Activated CD4-positive, alpha-beta T cell treated with anti-CD3 and anti-CD28 coated beads, Interleukin-2, amount 50 U/mL, for 4 hours (primary cell): ENCODE measurements at places on chromosomes 6 and 20.
A peak's percentile ranks its signal among the peaks of the same experiment; 100 is the strongest.

- DNase-seq, result no peak
Measured at GRCh38 chr6:44489910-44490604, 102.6 kb downstream of the CDC5L start.

DNA sequence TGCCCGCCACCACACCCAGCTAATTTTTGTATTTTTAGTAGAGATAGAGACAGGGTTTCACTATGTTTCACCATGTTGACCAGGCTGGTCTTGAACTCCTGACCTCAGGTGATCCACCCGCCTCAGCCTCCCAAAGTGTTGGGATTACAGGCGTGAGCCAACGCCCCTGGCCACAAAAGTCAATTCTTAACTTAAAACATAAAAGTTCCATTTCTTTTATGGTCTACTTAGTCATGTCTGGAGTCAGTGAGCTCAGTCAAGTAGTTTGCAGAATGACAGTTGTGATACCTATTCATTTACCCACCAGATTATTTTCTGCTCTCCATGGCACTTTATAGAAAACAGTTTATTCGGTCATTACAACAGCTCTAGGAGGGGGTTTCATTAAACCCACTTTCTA lies 103.1 kb upstream of the ESR1 start:
- DNase-seq, result no peak

DNA sequence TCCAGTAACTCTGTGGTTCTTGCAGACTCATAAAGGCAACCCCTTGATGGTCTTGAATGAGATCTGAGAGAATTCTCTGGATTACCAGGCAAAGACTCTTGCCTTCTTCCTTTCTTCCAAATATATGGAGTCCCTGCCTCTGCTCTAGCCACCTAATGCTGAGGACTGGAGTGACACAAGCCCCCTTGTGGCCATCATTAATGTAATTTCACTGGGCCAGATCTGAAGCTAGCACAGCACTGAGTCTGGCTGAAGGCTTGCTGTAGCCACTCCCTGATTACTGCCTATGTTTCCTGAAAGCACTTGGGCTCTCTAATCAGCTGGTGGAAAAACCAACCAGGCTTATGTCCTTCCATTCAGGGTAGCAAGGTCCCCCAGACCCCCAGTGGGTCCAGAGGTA lies 559.3 kb upstream of the IRAK1BP1 start:
- DNase-seq, result no peak

DNA sequence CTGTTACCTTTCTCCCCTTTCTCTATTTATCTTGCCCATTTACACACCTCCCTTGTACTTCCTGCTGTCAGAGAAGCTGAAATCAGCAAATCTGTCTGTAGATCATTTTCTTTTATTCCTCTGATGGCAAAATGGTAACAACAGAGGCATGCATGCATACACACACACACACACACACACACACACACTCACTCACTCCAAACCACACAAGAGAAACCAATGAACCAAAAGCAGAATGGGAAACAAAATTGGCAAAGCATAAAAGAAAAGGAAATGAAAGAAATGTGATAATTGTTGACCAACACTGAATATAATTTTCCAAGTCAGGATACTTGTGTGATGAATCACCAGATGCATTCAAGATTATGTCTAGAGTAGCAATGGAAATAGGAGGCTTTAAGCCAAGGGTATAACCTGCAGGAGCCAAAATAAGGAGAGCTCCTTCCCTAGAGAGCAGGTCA lies 172.4 kb downstream of the PLCB4 start:
- no peak for DNase-seq

- no peak for DNase-seq
Measured at GRCh38 chr20:3663858-3664257, 659 bp upstream of the GFRA4 start.

GRCh38 chr6:161486361-161487216 lies 212.7 kb upstream of the AGPAT4 start:
- no peak for DNase-seq

GRCh38 chr6:14856177-14856576 lies 389.7 kb upstream of the JARID2 start:
- DNase-seq, result no peak

DNA sequence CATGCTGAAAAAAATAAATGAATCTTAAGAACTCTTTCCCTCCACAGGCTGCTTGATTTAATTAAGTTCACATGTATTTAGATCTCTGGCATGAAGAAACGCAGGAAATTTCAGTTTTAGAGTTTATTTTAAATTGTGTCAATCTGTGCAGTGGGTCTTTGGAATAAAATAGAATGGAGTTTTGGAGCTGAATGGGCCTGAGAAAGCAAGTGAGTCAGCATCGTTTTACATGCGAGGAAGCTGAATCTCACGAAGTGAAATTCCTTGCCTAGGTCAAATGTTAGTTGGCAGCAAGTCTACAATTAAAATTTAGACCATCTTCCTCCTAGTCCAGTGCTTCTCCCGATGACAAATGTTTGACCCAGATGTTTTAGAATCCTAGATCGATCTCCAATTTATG lies 22.4 kb downstream of the MAP7 start:
- DNase-seq, result no peak

GRCh38 chr6:1386038-1386709 lies 3.2 kb upstream of the FOXF2 start:
- DNase-seq, result no peak

GRCh38 chr6:168305096-168305749 lies 14.4 kb downstream of the DACT2 start:
- DNase-seq, result no peak

DNA sequence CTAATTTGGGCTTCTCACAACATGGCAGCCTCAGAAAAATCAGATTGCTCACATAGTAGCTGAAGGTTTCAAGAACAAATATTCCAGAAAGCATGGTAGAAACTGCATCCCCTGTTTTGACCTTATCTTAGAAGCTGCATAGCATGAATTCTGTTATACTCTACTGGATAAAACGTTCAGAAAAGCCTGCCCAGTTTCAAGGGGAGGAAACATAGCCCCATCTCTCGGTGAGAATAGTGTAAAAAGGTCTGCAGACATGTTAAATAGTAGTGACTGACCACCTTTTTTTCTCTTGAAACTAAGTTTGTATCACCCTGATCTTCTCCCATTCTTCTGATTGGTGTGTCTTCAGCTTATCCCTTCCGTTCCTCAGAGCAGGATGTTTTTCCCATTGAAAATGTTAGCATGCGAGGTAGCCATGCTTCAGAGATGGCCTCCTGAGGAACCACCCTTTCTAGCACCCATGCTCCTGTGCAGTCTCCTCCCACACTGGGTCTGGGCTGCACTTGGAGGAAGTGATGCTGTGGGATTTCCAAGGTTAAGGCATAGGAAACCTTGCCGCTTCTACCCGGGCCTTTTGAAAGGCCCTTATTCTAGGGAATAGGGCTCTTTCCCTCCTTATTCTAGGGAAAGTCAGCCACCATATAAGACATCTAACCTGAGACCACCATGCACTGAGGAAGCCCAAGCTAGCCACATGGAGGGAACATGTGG lies 50.1 kb downstream of the MARCKS start:
- no peak for DNase-seq

DNA sequence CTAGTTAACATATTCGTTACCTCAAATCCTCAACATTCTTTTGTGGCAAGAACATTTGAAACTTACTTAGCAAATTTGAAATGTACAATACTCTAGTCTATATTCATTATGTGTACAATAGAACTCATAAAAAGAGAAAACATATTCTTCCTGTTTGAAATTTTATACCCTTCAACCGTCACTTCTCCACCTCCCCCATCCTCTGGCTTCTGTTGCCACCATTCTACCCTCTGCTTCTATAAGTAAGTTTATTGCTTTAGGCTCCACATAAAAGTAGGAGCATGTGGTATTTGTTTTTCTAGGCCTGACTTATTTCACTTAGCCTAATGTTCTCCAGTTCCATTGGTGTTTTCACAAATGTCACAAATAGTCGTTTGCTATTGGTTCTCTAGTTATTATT lies 205.3 kb downstream of the TENT5A start:
- no peak for DNase-seq

GRCh38 chr20:38454556-38455473 lies 17.8 kb upstream of the RALGAPB start:
- DNase-seq, result no peak

DNA sequence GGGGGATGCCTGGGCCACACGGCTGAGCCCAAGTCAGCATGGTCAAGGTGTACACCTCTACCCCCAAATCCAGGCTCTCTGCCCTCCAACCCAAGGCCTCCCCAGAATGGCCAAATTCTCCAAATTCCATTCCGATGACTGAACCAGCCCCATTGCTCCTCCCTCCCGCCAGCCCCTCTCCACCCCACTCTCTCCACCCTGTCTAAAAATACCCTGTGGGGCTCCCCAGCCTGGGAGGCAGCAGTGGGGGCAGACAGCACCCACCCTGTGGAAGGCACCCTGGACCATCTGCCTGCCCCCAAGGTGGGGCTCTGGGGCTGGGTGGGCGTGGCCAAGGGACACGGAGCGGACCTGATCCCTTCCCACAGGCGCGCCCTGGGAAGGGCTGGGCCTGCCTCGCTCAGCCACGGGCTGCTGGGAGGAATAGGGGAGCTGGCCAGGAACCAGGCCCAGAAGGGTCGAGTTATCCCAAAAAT lies 11.4 kb downstream of the TEAD3 start:
- DNase-seq, result no peak

DNA sequence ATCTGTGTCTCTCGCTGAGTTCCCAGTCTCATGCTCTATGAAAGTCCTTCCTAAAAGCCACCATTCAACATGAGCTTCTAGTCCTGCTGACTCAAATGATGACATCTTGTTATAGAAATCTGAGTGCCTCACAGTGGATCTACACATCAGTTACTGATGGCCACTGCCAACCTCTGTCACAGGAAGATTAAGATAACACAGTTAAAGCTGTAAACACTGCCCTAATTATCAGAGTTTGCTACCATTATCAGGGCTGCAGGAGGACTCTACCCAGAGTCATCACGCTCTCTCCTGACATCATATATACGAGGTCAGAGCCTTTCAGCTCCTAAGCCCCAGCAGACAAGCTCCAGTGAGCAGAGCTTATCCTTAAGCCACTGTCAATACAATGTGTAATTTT lies 63.2 kb downstream of the HIVEP2 start:
- no peak for DNase-seq

- DNase-seq, result no peak
Measured at GRCh38 chr6:119347466-119348095, 2.0 kb downstream of the MAN1A1 start.

DNA sequence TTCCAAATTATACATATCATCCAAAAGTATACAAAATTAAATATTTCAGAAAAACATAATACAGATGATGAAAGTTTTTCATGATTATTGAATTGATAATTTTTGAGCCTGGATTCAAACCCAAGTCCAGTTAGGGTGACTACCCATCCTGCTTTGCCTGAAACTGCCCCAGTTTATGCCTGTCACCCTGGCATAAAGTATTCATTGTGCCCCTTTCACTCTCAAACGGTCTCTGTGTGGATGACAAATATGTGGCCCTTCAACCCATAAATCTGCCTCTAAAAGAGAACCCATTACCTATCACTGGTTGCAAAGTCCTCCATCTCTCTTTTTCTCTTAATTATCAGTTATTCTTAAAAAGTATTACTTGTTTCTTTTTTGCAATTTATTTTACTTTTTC lies 553.7 kb upstream of the JARID2 start:
- no peak for DNase-seq

- DNase-seq, result no peak
Measured at GRCh38 chr20:57659517-57660180, 39.4 kb upstream of the ZBP1 start.

DNA sequence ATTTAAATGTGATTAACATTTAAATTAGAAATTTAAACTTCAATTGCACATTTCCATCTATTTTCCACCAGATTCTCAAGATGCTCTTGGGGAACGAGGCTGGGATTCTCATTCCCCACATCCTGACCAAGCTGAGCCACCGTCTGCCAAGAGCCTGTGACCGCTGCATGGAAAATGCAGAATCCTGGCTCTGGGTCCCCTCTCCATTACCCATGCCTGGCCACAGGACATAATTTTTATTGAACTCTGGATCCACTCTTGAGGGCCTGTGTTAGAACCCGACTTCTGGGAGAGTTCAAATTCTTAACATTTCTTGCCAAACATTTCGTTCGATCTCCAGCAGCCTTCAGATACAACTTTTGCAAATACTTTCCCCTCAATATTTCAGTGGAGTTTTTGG lies 201.6 kb upstream of the SNX9 start:
- no peak for DNase-seq

DNA sequence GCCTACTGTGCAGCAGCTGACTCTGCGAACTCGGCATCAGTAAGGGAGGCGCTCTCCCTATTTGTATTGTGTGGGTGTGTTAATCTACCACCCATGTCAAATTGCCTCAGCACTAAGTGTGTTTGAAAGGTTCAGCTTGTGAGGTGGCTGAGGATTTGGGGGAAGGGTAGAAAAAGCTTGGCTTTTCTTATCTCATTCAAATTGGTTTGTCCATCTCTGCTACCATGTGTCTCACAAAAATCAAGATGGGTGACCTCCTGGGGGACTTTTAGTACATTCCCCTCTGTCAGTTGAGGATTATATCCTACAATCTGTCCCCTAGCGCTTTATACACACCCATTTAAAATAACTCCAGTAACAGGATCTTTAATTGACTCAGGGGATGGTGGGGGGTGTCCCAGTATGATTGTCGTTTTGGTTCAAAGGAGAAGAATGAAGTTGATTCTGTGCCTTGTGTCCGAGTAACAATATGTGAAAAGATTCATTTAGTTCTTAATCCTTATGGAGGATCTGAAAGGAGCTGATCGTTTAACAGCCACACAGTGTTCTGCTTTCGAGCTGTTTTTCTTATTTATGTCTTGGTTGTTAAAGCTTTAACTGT lies 609.6 kb downstream of the PKHD1 start:
- DNase-seq, result no peak

DNA sequence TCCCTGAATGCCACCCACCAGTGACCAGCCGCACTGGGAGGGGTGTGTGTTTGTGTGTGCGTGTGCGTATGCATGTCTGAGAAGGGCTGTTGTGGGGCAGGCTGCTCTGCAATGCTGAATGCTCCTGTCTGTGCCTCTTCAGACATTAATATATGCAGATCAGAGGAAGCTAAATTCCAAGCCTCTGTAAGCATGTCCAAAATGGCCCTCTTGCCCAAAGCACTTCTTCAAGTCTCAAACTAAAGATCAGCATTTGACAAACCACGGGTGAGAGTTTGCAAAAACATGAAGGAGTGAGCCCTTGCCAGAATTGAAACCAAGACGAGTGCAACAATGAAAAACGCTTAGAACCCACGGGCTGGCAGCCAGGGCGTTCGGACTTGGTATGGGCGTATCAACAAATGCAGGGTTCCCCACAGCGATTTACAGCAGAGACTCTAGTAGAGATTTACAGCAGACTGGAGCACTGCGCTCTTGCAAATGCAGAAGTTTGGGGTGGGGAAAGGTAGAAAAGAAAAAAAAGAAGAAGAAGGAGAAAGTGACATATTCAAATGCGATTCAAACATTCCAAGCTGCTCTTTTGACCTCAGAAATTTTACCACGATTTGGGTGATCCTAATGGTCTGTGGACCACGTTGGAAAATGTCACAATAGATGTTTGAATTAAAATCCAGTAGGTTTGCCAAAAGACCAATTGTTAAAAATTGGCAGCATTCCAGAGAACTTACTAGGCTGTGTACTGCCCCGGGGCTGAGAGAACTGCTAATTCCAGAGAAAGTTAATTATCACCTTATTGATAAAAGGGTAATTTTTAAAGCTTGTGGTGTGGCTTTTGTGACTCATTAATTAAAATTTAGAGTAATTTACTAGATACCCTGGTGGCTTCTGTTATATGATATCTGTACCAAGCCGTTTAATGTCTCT lies 3.5 kb downstream of the SCML4 start:
- peak; percentile 21 for DNase-seq

GRCh38 chr6:14316651-14317386 lies 199.2 kb downstream of the CD83 start:
- no peak for DNase-seq
